ENCODE measurements at places on chromosomes 13 and 19.
A peak's percentile ranks its signal among the peaks of the same experiment; 100 is the strongest.

DNA sequence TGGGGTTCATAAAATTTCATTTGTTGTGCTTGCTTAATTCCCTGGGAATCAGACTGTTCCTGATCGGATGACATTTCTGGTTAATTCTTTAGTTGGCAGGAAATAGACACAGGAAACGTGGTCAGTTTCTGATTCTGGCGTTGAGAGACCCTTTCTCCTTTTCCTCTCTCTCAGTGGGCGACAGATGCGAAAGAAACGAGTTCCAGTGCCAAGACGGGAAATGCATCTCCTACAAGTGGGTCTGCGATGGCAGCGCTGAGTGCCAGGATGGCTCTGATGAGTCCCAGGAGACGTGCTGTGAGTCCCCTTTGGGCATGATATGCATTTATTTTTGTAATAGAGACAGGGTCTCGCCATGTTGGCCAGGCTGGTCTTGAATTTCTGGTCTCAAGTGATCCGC is 10.8 kb downstream of the LDLR start:
- no peak for DNase-seq

DNA sequence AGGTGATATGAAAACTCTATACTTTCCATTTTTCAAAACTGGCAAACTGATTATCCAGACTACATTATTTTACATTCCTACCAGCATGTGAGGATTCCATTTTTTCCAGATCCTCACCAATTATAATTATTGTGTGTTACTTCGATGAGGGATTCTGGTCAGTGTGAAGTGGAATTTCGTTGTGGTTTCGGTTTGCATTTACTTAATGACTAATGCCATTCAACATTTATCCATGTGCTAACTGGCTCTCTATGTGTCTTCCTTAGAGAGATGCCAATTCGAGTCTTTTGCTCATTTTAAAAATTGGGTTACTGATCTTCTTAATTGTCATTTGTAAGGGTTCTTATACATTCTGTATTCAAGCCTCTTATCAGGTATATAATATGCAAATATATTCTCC is 1551.3 kb upstream of the MIR17HG start:
- DNase-seq: no peak

GRCh38 chr19:8206147-8207087 is 2.8 kb upstream of the CERS4 start:
- DNase-seq: no peak

GRCh38 chr19:43457809-43458208 is 7.6 kb downstream of the LYPD3 start:
- DNase-seq: no peak

DNA sequence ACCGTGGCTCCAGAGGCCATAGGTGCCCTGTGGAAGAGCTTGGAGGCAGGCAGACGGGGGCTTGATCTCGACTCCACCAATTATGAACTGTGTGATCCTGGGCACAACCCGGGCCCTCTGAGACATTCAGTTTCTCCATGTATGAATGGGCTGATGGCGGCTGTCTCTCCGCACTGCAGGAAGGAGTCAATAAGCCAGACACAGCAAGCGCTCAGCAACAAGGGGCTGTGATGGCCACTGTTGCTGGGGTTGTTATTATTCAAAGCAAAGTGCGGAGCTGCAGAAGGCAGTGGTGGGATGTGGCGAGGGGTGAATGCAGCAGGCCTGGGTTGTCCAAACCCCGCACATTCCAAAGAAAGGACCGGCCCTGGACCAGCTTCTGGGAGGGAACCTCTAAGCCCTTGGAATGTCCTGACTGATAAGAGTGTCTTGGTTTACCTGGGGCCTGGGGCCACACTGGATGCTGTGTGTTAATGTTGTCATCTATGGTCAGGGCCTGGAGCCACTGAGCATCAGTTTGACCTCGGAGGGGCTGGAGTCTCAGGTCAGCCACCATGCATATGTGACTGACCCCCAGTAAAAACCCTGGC is 8.3 kb downstream of the TMEM143 start:
- no peak for DNase-seq

DNA sequence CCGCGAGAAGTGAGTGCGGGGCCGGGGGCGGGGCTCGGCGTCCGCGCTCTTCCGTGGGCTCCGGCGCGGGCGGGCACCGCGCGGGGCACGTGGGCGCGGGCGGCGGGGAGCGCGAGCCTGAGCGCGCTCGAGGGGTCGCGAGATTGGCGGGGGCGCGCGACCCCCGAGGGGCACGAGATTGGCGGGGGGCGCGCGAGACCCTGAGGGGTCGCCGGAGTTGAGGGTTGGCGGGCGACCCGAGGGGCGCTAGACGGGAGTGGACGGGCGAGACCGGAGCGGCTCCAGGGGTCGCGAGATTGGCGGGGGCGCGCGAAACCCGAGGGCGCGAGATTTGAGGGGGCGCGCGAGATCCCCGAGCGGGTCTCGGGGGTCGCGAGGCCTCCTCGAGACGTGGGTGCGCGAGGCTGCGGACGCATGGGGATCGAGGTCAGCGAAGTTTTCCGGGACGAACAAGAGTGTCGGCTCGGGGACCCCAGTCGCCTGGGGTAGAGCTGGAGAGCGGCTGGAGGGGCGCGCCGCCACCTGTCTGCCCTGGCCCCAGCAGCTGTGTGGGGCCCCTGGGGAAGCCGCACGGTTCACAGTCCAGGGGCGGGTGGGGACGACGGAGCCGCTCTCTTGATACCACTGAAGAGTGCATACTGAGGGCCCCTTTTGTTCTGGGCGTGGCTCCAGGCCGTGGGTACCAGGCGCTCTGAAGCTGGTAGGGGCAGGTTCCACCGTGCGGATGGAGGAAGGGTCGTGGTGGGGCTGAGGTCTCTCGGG is 682 bp downstream of the SSBP4 start:
- DNase-seq: no peak

DNA sequence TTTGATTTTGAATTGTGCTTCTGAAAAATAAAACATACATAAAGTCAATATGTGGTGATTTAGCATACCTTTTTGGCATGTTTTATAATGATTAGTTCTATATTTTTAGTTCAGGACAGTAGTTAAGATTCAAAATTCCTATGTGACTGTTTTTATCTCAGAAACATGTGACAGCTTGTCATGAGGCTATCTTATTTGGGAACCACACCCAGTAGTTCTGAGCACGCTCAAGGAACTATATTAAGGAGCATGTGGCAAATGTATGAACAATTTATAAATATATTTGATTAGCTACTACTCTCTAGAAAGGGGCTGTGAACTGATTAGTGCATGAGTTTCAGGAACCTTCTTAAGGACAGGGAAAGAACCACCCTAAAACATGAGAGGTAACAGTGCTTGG is 38.8 kb downstream of the FGF9 start:
- DNase-seq: no peak

DNA sequence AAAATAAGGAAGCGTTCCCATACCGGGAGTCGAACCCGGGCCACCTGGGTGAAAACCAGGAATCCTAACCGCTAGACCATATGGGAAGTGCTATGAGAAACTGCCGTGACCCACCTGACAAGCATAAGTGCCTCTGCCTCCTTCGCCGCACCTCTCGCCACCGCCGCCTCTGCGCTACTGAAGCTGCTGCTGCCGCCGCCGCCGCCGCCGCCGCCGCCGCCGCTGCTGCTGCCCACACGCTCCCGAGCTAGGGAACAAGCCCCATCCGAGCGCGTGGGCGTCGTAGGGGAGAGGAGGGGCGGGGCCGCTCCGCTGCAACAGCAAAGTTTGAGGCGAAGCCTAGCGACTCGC is 610 bp upstream of the WBP4 start:
- peak; percentile 80 for DNase-seq

- DNase-seq: no peak
Measured at GRCh38 chr13:75915066-75915465, 278.9 kb downstream of the LMO7 start.

DNA sequence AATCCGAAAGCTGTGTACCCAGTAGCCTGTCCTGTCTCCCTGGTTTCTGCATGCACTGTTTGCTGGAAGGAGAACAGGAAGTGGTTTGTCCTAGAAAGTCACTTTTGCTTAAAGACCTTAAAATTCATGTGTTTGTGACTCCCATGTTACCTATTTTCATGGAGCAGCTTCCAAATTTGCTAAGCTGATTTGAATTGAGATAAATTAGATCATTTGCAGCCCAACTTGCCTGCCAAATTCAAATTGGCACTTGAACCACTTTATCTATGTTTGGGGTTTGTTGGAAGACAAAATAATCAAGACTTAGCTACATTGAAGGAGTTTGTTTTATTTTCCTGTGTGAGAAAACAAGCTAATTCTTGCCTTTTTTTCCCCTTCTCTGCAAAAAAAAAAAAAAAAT is 532.5 kb downstream of the DIAPH3 start:
- DNase-seq: no peak

DNA sequence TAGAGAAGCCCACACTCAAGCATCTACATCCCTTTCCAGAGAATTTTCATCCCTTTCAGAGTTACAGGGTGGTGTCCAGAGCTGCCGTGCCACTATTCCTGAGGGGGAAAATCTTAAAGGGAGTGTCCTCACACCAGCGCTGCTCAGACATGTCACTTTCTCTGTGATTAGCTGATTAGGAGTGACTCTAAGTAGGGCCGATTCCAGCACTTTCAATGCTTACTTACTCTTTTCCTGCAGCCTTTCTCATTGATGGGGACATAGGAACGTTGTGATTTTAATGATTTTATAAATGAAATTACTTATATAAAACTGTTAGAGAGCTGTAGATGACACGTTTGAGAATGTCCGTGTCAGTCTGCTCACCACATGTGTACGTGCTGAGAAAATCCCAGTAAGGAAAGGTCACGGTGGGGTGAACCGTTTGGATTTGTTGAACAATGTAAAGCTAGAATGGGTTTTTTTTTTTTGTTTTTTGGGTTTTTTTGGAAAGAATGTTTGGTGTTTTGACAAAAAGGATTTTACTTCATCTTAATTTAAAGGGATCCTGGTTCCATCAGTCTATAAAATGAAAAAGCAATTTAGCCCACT is 56.6 kb upstream of the SPATA13 start:
- no peak for DNase-seq

GRCh38 chr13:47288546-47288945 is 391.7 kb upstream of the HTR2A start:
- DNase-seq: no peak

GRCh38 chr19:14345116-14345763 is 36.0 kb upstream of the ADGRE5 start:
- no peak for DNase-seq

DNA sequence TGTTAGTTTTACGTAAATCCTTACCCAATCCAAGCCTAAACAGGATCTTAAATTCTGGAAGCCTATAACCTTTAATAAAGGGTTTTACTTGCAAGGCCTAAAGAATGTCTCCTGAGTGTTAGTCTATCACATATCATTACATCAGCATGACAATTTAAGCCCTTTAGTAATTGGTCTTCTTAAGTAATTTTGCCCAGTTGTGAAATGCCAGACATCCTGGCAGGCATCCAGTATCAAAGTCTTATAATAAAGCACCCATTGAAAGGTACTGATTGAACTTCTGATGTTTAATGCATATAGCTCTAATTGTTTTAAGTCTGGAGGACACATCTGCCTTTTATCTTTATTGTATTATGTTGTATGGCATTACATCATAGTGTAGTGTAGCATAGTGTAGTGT is 1078.9 kb downstream of the SLITRK1 start:
- no peak for DNase-seq

DNA sequence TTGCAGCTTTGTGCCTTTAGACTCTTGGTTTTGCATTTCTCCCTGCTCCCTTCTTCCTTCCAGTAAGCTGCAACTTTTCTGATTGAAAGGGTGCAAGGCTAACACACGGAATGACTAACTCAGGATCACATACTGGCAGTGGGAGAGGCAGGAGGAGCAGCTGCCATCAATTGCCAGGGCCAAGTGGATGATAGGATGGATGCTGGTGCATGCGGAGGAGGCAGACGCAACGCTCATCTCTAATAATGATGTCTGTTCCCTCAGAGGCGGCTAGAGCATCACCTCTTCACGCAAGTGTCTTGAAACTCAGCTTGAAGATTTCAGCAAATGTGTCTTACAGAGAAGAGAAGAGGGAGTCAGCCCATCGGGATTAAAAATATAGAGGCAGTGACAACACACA is 49.5 kb upstream of the TPM4 start:
- DNase-seq: no peak

GRCh38 chr13:109418111-109418510 is 368.3 kb downstream of the IRS2 start:
- no peak for DNase-seq

GRCh38 chr19:18487576-18488402 is 34.1 kb downstream of the ELL start:
- no peak for DNase-seq

DNA sequence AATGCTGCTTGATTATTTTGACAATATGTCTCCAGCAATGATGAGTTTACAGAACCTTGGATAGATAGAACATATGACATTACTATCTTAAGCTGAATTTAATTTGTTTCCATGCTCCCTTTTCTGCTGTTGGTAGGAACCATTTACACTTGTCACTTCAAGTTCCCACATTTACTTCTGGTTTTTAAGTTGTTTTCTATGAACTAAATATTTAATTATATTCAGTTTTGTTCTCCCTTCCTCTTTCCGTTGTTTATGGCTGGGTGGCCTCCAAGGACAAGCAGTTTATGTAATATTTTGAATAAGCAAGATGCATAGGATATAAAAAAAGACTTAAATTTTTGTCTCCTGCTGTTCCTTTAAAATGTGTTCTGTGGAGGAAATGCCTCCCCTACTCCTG is 860.6 kb downstream of the GPC5 start:
- no peak for DNase-seq

DNA sequence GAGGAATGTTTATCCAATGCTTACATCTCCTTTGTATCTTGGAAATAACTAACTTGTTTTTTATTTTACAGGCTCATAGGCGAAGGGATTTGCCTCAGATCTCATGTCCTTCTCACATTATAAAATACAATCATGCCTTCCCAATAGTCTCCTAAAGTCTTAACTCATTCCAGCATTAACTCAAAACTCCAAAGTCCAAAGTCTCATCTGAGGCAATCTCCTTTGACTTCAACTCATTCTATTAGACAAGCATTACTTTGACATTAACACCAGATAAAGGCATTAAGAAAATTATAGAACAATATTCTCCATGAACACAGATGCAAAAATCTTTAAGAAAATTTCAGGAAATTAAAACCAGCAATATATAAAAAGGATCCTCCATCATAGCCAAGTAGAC is 137.6 kb downstream of the DNAJC3 start:
- DNase-seq: no peak

GRCh38 chr13:66995203-66995611 is 234.9 kb downstream of the PCDH9 start:
- no peak for DNase-seq

GRCh38 chr13:50123515-50123861 is 108.2 kb downstream of the KCNRG start:
- no peak for DNase-seq

- no peak for DNase-seq
Measured at GRCh38 chr19:46919324-46919723, 58.5 kb downstream of the ARHGAP35 start.

GRCh38 chr13:79686441-79686840 is 205.5 kb downstream of the NDFIP2 start:
- no peak for DNase-seq

- no peak for DNase-seq
Measured at GRCh38 chr19:1035998-1036621, 3.8 kb upstream of the ABCA7 start.

- DNase-seq: no peak
Measured at GRCh38 chr13:41459432-41460073, 2.2 kb downstream of the RGCC start.
